ENCODE measurements at places on chromosomes 6 and 20. TPM values are rescaled to one million over a fixed set of nuclear protein-coding genes. Genes with fewer than 3 reads are reported as not detected.

DNA sequence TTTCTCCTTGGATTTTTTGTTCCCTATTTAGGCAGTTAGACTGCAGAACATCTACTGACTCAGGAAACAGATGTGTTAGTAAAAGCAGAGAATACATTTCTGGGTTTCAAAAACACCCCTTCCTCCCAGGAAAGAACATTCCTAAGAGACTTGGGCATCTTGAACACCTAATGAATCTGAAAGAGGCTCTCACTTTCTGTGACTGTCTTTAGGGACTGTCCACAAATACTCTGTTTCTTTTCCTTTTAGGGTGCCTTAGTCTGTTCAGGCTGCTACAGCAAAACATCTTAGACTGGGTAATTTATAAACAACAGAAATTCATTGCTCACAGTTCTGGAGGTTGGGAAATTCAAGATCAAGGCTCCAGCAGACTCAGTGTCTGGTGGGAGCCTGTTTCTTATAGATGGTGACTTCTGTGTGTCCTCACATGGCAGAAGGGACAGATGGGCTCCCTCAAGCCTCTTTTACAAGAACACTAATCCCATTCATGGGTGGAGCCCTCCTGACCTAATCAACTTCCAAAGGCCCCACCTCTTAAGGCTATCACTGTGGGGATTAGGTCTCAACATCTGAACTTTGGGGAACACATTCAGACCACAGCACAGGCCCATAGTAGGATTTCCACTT lies 19.4 kb upstream of the CCN5 start:
- no peak overlapping the region for H3K4me3 ChIP-seq
- no peak for DNase-seq
- H3K36me3 ChIP-seq: no peaks in the 10 kb centered on the region
- H3K27ac ChIP-seq: peak overlapping the region; percentile 31
- H3K4me1 ChIP-seq: peaks cover 40% of the 10 kb centered on the region
- no peaks in the 10 kb centered on the region for H3K27me3 ChIP-seq

- H3K4me1 ChIP-seq: no peaks in the 10 kb centered on the region
- H3K27me3 ChIP-seq: no peaks in the 10 kb centered on the region
- no peak overlapping the region for H3K4me3 ChIP-seq
- no peaks in the 10 kb centered on the region for H3K36me3 ChIP-seq
- no peak for DNase-seq
These were observed 159.7 kb upstream of the MCHR2 start for GRCh38 chr6:100153636-100154275.

DNA sequence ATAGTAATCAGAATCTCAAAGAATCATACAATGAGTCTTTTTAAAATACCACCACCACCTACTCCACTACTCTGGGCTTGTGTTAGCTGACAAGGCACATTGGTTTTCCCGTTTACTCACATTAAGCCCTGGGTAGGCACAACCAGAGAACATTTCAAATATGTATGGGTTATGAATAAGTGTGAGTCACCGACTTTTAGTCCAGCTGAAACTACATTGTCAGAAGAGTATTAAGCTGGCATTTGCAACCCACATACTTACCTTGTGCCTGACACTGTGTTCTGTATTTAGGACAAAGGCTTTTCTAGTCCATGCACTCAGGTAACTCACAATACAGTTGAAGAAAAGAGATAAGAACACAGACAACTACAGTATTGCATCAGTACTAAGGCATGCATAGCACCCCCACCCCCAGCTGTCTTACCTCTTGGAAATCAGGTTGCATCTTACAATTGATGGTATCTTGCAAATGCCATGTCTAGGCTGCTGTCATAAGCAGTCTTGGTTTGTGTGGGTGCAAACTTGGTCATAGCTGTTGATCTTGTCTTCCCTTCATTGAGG lies 40.3 kb upstream of the AHI1 start:
- H3K4me1 ChIP-seq: no peaks in the 10 kb centered on the region
- no peaks in the 10 kb centered on the region for H3K36me3 ChIP-seq
- no peak overlapping the region for H3K27ac ChIP-seq
- no peaks in the 10 kb centered on the region for H3K27me3 ChIP-seq
- H3K4me3 ChIP-seq: no peak overlapping the region
- no peak for DNase-seq

DNA sequence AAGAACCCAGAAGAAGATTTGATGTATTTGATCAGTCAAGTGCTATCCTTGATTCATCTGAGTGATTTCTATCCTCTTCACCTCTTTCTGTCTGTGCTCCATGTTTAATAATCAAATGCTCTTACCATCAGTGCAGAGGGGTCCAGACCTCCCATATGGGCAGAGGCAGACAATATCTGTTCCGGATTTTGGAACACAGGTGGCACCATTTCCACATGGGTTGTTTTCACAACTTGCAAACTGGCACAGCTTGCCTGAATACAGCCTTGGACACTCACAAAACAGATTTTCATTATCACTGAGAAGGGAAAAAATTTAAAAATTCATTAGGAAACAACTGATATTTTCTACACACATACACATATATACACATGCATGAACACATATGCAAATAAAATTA lies 228.5 kb downstream of the PHF3 start:
- no peak for DNase-seq
- no peaks in the 10 kb centered on the region for H3K36me3 ChIP-seq
- H3K4me1 ChIP-seq: no peaks in the 10 kb centered on the region
- no peaks in the 10 kb centered on the region for H3K27me3 ChIP-seq
- no peak overlapping the region for H3K4me3 ChIP-seq

- H3K4me1 ChIP-seq: no peaks in the 10 kb centered on the region
- H3K27me3 ChIP-seq: no peaks in the 10 kb centered on the region
- DNase-seq: no peak
- no peak overlapping the region for H3K27ac ChIP-seq
These were observed 53.1 kb downstream of the SLC35D3 start for GRCh38 chr6:136975089-136975715.

DNA sequence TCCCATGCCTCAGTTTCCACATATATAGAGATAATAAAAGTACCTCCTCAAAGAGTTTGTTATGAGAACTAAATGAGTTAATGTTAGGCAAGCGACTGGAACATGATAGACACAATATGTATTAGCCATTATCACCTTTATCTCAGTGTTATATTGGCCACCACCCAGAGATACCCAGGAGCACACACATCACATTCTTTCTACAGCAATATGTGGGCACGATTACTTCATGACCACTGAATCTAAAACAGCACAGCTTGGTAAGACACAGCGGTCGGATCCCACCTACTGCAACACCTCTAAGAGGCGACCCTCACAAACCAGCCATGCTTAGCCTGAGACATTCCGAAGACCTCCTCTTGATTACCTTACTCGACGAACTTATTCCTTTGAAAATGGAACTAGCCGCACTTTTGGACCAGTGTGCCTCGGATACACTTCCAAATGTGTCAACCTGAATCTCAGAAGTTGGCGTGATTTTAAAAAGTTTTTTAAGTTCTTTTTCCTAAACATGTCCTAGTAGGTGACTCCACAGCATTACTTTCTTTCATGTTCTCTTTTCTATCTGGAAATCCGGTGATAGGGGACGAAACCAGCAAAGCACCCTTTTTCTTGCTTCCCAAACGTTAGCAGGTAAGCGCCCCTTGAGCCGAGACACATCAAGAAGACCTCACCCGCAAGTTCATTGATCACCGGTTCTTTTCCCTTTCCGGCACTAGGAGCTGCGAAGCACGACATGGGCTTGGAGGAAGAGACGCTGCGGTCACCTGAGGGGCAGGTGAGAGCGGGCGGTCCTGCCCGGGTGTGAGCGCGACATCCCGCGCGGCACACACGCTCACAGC lies 923 bp downstream of the GMDS start:
- DNase-seq: no peak
- no peaks in the 10 kb centered on the region for H3K36me3 ChIP-seq
- H3K27ac ChIP-seq: no peak overlapping the region
- H3K27me3 ChIP-seq: no peaks in the 10 kb centered on the region
- H3K4me1 ChIP-seq: peaks cover 13% of the 10 kb centered on the region

GRCh38 chr20:46670585-46671584 lies 18.4 kb downstream of the TP53RK start:
- H3K27ac ChIP-seq: no peak overlapping the region
- H3K4me3 ChIP-seq: no peak overlapping the region
- H3K4me1 ChIP-seq: no peaks in the 10 kb centered on the region
- no peaks in the 10 kb centered on the region for H3K27me3 ChIP-seq
- no peaks in the 10 kb centered on the region for H3K36me3 ChIP-seq

DNA sequence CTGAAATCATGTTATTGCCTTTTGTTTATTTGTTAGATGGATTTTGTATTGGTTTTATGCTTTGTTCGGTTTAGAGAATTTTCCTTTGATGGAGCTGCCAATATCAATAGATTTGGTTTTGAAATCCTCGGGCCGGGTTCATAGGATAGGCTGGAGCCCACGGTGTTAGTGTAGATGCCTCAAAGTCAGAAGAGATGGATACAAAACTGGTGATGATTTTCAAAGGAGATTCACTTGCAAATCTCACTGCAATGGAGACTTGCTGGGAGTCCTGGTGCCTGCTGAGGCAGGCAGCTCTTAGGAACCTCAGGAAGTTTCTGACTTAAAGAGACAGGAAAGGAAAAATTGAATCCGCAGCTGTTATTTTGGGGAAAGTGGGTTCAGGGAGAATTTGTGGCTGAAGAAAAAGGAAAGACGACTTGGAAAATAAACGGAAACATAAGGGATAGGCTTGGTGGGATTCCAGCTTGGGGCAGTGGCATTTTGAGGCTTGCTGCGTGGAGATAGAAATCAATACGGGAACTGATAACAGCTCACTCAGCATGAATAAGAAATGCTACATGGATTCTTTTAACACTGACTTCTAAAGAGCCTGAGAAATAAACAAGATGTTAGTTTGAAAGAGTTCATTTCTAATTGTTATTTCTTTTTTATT lies 241.6 kb downstream of the PHACTR1 start:
- peaks cover 25% of the 10 kb centered on the region for H3K4me1 ChIP-seq
- no peaks in the 10 kb centered on the region for H3K27me3 ChIP-seq
- H3K36me3 ChIP-seq: no peaks in the 10 kb centered on the region

GRCh38 chr20:1784586-1784985 lies 110.6 kb upstream of the SIRPA start:
- H3K36me3 ChIP-seq: no peaks in the 10 kb centered on the region
- no peaks in the 10 kb centered on the region for H3K4me1 ChIP-seq
- no peak overlapping the region for H3K27ac ChIP-seq
- no peak overlapping the region for H3K4me3 ChIP-seq

- DNase-seq: no peak
- no peaks in the 10 kb centered on the region for H3K27me3 ChIP-seq
- peaks cover 40% of the 10 kb centered on the region for H3K4me1 ChIP-seq
- H3K27ac ChIP-seq: peak overlapping the region; percentile 92
- no peaks in the 10 kb centered on the region for H3K36me3 ChIP-seq
These were observed 819 bp upstream of the MTRF1L start for GRCh38 chr6:153003366-153003690.

DNA sequence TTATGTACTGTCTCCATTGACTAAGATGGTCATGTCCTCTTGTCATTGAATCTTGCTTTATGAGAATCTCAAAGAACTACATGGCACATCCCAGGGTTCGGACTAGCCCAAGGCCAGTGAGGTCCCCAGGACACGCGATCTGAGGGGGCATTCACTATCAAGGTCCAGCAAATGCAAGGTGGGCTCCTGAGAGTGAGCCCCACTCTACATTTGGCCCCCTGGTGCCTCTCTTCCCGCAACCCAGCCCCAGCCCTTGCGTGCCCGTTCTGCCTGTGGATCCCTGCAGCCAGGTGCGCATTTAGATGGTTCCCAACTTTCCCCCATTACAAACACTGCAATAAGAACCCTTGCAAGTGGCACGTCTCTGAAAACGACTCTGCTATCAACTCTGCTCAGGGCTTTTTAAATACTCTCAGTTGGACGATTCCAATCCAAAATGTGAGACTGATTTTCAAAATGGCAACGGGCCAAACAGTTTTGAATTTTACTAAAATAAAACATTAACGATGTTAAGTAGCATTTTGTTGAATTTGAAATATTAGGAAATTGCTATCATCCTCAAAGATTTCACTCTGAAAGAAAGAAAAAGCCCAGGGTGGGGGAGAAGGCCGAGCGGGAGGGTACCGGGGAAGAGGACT lies 59.6 kb downstream of the NFATC2 start:
- H3K4me1 ChIP-seq: no peaks in the 10 kb centered on the region
- no peaks in the 10 kb centered on the region for H3K27me3 ChIP-seq
- H3K4me3 ChIP-seq: no peak overlapping the region
- DNase-seq: no peak

Gene PRSS16
- total RNA-seq: not detected

Gene TRERF1
- total RNA-seq: 2.8 TPM

Gene ID4
- 2.4 TPM for total RNA-seq

Gene KDM1B
- total RNA-seq: 11.3 TPM

Gene COX7A2
- 1,155 TPM for total RNA-seq

Gene PPP1R18
- 25.3 TPM for total RNA-seq

Gene C6orf141
- not detected for total RNA-seq

Gene CDKN1A
- total RNA-seq: 74.9 TPM
